ENCODE measurements at places on chromosomes 7 and 10.

- DNase-seq = no peak
Measured at GRCh38 chr7:20306180-20306946, 24.3 kb upstream of the ITGB8 start.

DNA sequence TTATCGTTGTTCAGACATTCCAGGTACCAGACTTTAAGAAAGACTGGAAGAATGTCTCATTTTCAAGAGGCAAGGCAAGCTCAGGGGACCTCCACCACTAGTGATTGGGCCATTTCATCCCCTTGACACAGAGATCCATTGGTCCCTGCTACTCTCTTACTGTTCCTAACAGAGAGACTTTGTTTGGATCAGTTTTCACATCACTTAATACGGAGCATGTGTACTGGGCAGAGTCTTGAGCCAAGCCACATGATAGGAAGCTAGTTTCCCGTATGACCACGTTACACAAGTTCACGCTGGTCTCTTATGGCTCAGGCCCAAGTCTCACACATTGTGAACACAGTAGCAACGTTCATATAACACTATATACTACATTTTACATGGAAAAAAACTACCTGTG is 269.9 kb downstream of the BAMBI start:
- no peak for DNase-seq

- DNase-seq = no peak
Measured at GRCh38 chr10:26543567-26544306, 105.6 kb downstream of the APBB1IP start.

- DNase-seq = no peak
Measured at GRCh38 chr10:126616737-126617136, 53.8 kb downstream of the C10orf90 start.

DNA sequence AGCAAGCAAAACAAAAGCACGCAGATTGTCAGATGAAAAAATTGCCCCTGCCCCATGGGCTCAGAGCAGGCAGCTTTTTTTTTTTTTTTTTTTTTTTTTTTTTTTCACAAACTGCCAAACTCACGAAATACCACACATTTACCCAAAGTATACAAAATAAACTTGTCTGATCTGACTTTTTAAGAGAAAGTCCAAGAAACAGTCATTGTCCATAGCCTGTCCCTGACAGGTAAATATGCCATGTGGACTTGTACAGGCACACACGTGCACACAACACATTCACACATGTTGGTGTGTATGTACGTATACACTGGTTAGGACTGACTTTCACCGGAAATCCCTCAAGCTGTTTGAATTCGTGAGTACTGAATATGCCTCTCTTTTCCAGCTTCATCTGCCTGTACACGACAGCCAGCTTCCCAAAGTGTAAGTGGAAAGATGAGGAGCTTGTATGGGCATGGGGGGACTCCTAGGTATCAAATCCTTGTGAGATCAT is 929 bp upstream of the HGF start:
- DNase-seq = no peak

- no peak for DNase-seq
Measured at GRCh38 chr10:101090597-101090996, 28.8 kb downstream of the KAZALD1 start.
